ENCODE measurements at places on chromosomes 6 and 20.

GRCh38 chr6:43714311-43715055 is 26.9 kb upstream of the MRPS18A start:
- DNase-seq, result peak; percentile 62

DNA sequence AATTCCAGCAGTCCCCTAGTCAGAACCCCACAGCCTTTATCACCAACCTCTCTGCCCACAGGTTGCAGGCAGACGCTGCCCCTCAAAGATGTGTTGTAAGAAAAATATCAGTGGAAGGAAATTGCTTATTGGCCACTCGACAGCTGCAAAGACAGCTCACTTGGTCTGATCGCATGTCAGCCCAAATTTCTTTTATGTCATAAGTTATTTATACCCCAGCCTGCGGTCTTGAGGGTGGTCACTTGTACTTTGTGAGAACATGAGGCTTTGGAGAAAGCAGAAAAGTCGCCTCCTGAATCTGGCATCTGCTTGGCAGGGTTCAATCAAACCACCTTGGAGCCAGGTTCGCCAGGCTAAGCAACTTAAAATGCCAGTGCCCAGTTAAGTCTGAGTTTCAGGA is 236.5 kb upstream of the CDH4 start:
- no peak for DNase-seq

DNA sequence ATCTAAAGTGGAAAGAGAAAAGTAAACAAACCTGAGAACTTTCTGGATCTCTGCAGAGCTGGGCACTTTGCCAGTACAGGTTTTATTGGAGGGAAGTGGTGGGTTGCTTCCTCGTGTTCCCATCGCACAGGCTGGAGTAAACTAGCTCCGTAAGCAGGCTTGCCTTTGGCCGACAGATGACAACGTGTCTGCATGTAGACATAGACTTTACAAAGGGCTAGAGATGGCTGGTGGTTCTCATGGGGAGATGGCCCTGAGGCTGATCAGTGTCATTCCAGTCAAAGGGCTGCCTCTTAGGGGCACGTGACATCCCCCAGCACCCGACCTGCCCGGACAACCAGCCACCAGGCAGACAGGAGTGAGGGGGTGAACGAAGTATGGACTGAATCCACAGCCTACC is 98.8 kb downstream of the YTHDF1 start:
- DNase-seq, result no peak

DNA sequence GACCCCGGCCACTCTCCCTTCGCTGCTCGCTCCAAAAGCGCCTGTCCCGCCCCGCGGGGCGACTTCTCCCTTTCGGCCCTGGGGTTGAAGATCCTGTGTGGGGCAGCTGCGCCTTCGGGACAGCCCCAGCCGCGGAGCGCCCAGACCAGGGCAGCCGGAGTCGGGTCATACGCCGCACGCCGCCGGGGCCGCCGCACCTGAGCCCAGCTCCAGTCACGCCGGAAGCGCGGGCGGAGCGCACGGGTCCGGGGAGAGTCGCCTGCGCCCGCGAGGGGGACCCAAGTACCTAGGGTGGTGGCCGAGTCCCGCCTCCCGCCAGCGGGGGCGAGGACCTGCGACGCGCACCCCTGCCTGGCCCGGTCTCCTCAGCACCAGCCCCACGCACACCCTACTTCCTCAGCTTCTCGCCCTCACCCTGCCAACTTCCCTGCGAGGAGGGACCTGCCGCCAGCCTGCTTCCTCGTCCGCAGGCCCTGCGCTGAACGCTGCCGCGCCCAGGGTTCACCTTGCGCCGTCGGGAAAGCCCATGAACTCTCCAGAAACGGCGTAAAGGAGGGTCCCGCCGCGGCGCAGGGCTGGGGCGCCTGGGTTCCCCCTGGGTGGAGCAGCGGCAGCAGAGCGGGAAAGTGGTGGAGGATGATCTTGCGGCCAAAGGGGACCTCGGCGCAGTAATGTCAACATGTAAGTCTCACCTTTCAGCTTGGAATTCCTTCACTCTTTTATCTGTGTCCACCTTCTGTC is at the start of gene ADGRG6:
Gene ADGRG6, plus strand, starts transcription at position 357 of the 741 bp plus-strand sequence. Its CDS starts 323 bp downstream, at position 680.
- peak; percentile 67 for DNase-seq

GRCh38 chr20:50038574-50038991 is 55.8 kb downstream of the SNAI1 start:
- DNase-seq, result no peak

GRCh38 chr6:121597654-121598053 is 162.2 kb downstream of the GJA1 start:
- DNase-seq, result peak; percentile 32

GRCh38 chr20:14865169-14865568 is 527.8 kb upstream of the FLRT3 start:
- peak; percentile 18 for DNase-seq

DNA sequence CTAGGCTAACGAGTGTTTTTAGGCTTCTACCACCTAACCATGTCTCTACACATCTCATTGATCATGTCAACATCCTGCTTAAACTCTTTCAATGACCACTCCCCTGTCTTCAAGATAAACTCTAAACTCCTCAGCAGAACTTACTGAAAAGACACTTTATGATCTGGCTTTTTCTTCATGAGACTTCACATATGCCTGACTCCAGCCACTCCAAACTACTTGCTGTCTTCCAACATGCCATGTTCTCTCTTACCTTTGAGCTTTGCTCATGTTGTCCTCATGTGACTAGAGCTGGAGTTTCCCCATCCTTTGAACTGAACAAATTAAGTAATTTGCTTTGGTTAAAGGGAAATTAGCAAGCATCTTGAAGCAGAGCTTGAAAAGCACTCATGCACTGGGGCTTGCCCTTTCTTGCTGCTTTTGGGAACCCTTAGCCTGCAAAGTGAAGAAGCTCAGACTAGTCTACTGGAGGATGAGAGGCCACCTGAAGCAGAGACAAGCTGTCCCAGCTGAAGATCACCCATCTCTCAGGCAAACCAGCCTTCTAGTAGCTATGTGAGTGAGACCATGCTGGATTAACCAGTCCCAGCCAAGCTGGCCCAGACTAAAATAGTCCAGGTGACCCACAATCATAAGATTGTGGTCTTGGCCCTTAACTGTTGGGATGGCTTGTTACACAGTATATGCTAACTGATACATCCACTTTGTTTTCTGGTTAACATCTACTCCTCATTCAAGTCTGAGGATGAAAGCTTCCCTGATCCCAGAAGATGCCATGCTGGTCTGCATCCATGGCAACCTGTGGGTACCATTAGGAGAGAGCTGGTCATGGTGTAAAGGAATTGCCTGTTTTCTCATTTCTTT is 235.8 kb downstream of the GMPR start:
- DNase-seq, result no peak

GRCh38 chr6:19024737-19025136 is 637.6 kb downstream of the RNF144B start:
- DNase-seq, result peak; percentile 30

GRCh38 chr6:33578164-33578563 is 1.9 kb downstream of the BAK1 start:
- DNase-seq, result no peak

GRCh38 chr6:134267917-134268361 is 50.0 kb downstream of the SGK1 start:
- DNase-seq, result no peak

GRCh38 chr6:26501482-26501986 is 1.4 kb downstream of the BTN1A1 start:
- no peak for DNase-seq

DNA sequence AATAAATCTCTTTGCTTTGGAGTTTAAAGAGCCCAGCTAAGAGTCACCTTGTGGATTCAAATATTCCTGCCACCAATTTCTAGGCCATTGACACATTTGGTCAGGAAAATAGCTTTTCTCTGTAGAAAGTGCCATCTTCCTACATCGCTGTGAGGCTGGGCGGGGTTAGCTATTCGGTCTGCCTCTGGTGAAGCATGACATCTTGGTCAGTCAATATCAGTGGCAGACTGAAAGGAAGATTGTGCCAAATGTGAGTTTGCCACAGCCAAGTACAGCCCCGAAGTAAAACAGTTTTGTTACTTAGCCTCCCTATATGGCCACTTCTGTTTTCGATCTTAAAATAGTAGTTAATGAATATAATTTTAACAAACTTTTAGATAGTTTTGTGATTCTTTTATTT is 65.5 kb upstream of the FABP7 start:
- DNase-seq, result no peak

DNA sequence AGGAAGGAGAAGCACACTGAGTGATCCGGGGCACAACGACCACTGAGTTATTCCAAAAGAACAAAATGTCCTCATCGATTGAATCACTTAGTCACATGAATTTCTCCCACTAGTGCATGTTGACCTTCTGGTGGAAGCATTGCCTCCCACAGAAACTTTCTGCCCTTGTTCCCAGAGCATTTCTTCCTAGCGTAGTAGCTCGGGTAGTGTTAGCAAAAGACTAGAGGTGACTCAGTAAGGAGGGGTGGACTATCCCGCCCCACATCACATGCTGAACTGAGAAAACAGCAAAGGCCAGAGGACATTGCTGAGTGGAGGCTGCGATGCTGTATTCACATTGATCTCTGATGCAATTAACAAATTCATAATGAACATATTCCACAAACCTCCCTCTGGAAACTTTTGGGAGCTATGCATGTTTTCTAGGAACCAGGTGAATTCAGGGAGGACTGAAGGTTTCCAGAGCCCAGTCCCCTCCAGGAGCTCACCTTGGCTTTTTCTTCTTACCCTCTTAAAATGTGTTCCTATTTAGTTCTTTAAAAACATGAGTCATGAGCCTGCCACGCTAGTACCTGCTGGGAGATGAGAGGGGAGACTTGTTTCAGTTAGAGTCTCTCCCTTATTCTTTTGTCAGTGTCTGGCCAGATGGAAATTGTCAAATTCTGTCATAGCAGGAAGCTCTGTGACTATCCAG is 507.9 kb downstream of the CDH26 start:
- no peak for DNase-seq

DNA sequence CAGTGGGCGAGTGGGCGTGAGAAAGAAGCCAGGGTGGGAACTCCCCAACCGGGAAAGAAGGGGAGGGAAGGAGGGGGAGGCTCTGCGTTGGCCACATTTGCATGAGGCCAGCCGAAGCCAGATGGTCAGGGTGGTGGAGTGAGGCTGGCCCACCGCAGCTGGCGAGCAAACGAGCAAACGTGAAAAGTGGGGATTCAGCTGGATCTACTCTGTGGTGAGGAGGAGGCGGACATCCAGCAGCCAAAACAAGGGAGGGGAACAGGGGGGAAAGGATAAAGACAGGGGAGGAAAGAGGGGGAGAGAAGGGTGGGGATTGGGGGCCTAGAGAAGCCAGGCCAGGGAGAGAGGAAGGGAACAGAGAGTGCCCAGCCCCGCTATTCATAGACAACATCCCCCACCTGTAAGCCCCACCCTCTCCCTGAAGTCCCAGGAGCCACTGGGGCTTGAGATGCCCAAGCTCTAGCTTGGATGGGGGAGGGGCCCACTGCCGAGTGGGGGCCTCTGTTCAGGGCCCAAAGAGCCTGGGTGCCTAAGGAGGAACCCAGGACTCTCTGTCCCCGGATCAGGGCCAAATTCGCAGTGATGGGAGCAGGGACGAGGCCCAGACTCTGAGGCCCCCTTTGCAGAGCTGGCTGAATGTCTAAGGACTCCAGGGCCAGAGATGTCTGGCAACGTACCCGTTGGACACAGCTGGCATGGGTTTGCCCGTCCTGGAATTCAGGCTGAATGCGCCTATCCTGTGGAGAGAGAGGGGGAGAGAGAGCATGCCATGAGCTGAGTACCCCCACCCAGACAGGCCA is 45.1 kb downstream of the CPNE5 start:
- DNase-seq, result no peak

GRCh38 chr6:91562955-91563354 is 976.1 kb upstream of the MAP3K7 start:
- no peak for DNase-seq

- no peak for DNase-seq
Measured at GRCh38 chr6:148432462-148433195, 90.0 kb downstream of the SASH1 start.

DNA sequence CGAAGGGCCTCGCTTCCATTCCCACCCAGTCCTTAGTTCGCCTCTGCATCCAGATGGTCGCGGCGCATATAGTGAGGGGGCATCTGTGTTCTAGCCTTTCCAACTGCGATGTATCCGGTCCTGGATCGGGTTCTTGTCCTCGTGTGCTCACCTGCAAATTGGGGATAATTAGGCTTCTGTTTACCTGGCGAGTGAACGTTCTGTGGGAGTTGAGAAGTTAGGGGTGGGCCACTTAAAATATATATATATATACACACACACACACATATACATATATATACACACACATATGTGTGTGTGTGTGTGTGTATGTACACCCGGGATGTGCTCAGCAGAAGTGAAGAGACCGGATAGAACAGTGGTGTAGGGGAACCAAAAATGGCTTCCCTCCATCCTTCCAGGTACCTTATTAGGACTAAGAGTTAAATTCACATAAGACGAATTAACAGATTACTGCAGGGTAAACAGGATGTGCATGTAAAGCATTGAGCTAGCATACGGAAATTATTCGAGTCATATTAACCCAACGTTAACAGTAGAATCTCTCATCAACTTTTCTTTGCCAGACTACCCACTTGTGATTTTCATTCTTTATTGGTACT is 537 bp downstream of the CSTF1 start:
- no peak for DNase-seq

GRCh38 chr6:112061605-112062004 is 7.7 kb downstream of the CCN6 start:
- peak; percentile 21 for DNase-seq

GRCh38 chr6:36345681-36346466 is 9.2 kb upstream of the BNIP5 start:
- no peak for DNase-seq

GRCh38 chr20:50750145-50750671 is 18.8 kb downstream of the PARD6B start:
- no peak for DNase-seq
